ENCODE measurements at places on chromosomes 4 and X. TPM values are rescaled to one million over a fixed set of nuclear protein-coding genes. Genes with fewer than 3 reads are reported as not detected.

DNA sequence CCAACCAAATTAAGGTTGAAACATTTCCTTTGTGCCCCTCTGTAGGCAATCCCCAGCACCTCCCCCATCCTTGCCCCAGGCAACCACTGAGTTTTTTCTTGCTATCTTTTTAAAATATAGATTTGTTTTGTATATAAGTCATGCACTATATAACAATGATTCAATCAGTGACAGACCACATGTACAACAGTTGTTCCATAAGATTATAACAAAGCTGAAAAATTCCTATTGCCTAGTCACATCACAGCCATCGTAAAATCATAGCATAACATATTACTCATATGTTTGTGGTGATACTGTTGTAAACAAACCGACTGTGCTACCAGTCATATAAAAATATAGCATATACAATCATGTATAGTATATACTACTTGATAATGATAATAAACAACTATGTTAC lies 211.9 kb upstream of the NRK start:
- no peaks in the 10 kb centered on the region for H3K4me1 ChIP-seq
- no peak overlapping the region for H3K27ac ChIP-seq
- no peak overlapping the region for H3K4me3 ChIP-seq
- no peaks in the 10 kb centered on the region for H3K36me3 ChIP-seq
- no peaks in the 10 kb centered on the region for H3K27me3 ChIP-seq

DNA sequence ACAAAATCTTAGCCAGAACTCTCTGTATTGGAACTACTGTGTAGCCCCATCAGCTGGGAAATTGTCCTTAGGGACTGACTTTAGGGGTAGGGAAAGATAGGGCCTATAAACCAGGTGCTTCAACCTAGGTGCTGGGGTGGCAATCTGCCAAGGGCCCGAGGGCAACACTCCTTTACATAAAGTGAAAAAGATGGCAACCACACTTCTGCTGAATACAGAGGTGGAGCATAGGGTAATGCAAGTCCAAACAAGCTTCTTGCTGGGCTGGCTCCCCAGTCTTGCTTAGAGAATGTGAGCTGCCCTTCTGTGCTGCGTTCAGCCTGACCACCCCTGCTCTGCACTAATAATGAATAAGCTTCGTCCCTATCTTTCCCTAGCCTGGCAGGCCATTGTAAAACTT lies 9.8 kb downstream of the ZBTB33 start:
- H3K4me3 ChIP-seq: no peak overlapping the region
- no peak for DNase-seq
- H3K27ac ChIP-seq: no peak overlapping the region
- H3K27me3 ChIP-seq: peaks cover 2% of the 10 kb centered on the region

DNA sequence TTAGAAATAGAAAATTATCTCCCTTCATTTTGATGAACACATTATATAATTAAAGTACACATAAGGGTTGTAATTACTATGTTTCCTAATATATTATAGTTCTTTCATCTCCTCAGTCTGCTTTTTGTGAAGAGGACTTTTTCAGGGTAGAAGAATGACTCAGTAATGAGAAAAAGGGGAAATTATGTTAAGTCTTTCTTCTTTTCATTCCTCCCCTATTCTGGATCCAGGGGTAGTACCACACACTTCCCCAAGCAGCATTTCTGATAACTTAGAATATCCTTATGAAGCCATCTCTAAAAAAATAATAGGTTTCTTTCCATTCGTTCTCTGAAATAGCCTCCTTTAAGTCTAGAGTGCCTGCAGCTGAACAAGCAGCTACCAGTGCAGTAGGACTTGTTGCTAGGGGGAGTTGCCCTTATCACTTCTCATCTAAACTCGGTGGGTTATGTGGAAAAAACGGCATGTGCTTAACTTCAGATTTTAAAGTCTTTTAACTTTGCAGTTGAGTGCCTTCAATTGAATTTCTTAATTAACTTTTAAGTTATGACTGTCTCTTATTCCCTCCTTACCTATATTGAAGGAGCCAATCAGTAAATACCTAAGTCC lies 184.8 kb downstream of the ARHGAP24 start:
- no peak overlapping the region for H3K27ac ChIP-seq
- no peaks in the 10 kb centered on the region for H3K27me3 ChIP-seq
- H3K4me3 ChIP-seq: no peak overlapping the region
- H3K4me1 ChIP-seq: no peaks in the 10 kb centered on the region

CLDN22 gene
- not detected for total RNA-seq

CFAP99 gene
- 0.11 TPM for total RNA-seq

MAP3K15 gene
- 0.43 TPM for total RNA-seq

PPBP gene
- not detected for total RNA-seq

FABP2 gene
- 0.11 TPM for total RNA-seq

RHOXF2B gene
- not detected for total RNA-seq

RPA4 gene
- total RNA-seq: 0.94 TPM

BEX5 gene
- total RNA-seq: 2.6 TPM

Data from activated naive CD8-positive, alpha-beta T cell treated with anti-CD3 and anti-CD28 coated beads, Interleukin-2, amount 10 ng/mL, durations not matched to agents 7 days and 5 days (primary cell).